ENCODE measurements at places on chromosomes 5 and 9. TPM values are rescaled to one million over a fixed set of nuclear protein-coding genes. Genes with fewer than 3 reads are reported as not detected.

FOXD4L3 gene
- not detected for total RNA-seq

BRINP1 gene
- total RNA-seq, result 1.1 TPM

DNA sequence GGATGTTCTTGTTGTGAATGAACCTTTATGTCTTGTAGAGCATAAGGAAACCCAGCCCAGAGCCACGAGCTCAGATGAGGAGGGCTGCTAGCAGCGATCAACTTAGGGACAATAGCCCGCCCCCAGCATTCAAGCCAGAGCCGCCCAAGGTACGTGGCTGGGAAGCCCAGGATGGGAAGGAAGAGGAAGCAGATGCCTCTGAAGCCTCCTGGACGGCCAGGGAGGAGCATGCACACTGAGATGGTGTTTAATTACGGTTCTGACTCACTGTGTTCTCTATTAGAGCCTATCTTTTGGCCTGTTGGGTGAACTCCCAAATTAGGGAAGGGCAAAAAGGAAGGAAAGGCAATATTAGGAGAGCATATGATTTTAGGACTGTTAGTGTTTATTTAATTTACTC, 75.3 kb downstream of the TJP2 start:
- no peak overlapping the region for H3K4me3 ChIP-seq
- no peak overlapping the region for H3K27ac ChIP-seq
- H3K36me3 ChIP-seq, result peaks cover 96% of the 10 kb centered on the region
- H3K27me3 ChIP-seq, result no peaks in the 10 kb centered on the region
- no peak for DNase-seq

DNA sequence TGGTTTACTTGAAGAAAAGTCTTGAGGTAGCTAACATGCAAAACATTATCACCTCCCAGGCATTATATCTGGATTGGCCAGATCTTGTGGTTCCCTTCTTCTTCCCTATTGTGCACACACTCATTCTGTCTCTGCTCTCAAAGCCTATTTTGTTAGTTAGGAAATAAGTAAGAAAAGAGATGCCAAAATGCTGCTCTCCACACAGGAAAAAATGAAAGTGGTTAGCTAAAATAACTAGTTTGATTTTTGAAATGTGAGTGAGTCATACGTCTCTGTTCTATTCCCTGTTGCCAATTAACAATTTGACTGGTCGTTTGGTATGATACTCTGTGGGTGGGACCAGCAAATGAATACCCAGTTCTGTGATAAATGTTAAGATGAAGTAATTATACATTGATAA, 28.1 kb downstream of the LMNB1 start:
- no peaks in the 10 kb centered on the region for H3K36me3 ChIP-seq
- H3K27me3 ChIP-seq, result no peaks in the 10 kb centered on the region
- peaks cover 5% of the 10 kb centered on the region for H3K4me1 ChIP-seq
- DNase-seq, result no peak
- H3K4me3 ChIP-seq, result no peak overlapping the region

- no peak for DNase-seq
- H3K27me3 ChIP-seq, result no peaks in the 10 kb centered on the region
- H3K4me3 ChIP-seq, result no peak overlapping the region
- no peaks in the 10 kb centered on the region for H3K36me3 ChIP-seq
Observed at GRCh38 chr9:74643303-74643923, 146.3 kb downstream of the RORB start.

BHMT gene
- total RNA-seq, result 1.8 TPM

- H3K4me3 ChIP-seq, result no peak overlapping the region
- no peak for DNase-seq
- H3K36me3 ChIP-seq, result no peaks in the 10 kb centered on the region
- H3K27ac ChIP-seq, result no peak overlapping the region
- H3K4me1 ChIP-seq, result no peaks in the 10 kb centered on the region
Observed at GRCh38 chr5:5560016-5560415, 137.5 kb downstream of the ICE1 start.

DNA sequence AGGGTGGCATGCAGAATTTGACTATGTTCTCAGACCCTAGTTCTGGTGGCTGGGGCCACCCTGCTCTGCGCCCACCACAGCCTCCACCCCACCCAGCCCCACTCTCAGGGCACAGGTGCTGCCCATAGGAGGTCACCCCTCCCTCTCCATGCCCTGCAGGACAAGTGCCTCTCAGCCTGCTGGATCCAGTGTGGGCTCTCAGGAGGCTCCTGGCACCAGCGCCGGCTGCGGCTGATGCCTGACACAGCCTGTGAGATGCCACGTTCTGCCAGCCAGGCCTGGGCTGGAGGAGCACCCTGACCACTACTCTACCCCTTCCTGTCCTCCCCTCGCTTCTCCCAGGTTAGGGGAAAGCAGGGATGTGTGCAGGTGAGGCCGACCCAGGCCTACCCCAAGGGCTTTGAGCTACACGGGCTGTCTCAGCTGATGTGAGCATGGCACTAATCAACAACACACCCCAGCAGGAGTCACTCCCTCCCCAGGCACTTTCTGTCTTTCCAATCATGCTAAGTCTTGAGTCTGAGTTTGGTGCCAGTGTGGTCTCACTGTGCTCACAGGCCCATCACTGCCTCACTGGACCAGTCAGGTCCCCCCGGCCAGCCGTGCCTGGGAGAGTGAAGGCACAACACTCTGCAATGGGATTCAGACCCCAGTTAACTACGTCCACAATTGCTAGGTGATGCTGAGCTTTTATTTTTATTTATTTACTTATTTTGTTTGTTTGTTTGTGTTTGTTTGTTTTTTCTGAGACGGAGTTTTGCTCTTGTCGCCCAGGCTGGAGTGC, 12.1 kb upstream of the BARX1 start:
- H3K4me1 ChIP-seq, result peaks cover 51% of the 10 kb centered on the region
- DNase-seq, result no peak
- peaks cover 7% of the 10 kb centered on the region for H3K36me3 ChIP-seq
- H3K4me3 ChIP-seq, result no peak overlapping the region
- H3K27me3 ChIP-seq, result no peaks in the 10 kb centered on the region

CARD6 gene
- 30.8 TPM for total RNA-seq

GRCh38 chr9:111106202-111106601, 67.9 kb upstream of the LPAR1 start:
- H3K36me3 ChIP-seq, result no peaks in the 10 kb centered on the region
- no peaks in the 10 kb centered on the region for H3K27me3 ChIP-seq
- DNase-seq, result no peak
- no peak overlapping the region for H3K4me3 ChIP-seq
- no peaks in the 10 kb centered on the region for H3K4me1 ChIP-seq

DEPDC1B gene
- not detected for total RNA-seq

GRCh38 chr5:135973323-135974020, 18.7 kb upstream of the LECT2 start:
- H3K36me3 ChIP-seq, result no peaks in the 10 kb centered on the region
- no peaks in the 10 kb centered on the region for H3K4me1 ChIP-seq
- no peak overlapping the region for H3K27ac ChIP-seq
- DNase-seq, result no peak
- peaks cover 11% of the 10 kb centered on the region for H3K27me3 ChIP-seq

DNA sequence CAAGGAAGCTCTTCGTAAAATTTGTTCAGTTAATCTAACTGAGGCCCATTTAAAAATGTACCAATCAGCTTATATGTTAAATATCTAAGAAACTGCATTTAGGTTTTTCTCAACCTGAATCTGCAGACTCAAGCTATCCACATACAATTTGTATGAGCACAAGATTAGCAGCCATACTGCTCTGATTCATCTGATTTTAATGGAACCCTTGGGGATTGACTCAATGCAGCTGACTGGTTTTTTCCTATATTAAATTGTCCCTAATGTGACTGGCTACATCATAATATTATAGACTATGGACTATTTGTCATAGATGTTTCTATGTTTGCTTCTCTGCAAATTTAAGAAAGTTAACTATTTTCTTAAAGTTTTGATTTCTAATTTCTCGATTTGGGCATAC, 451.0 kb upstream of the TUSC1 start:
- H3K27me3 ChIP-seq, result no peaks in the 10 kb centered on the region
- no peaks in the 10 kb centered on the region for H3K36me3 ChIP-seq
- no peaks in the 10 kb centered on the region for H3K4me1 ChIP-seq
- H3K27ac ChIP-seq, result no peak overlapping the region
- no peak overlapping the region for H3K4me3 ChIP-seq
- no peak for DNase-seq

GRCh38 chr5:159695741-159696294, 220.5 kb upstream of the ADRA1B start:
- no peak overlapping the region for H3K27ac ChIP-seq
- DNase-seq, result no peak
- no peaks in the 10 kb centered on the region for H3K27me3 ChIP-seq
- no peaks in the 10 kb centered on the region for H3K4me1 ChIP-seq
- H3K4me3 ChIP-seq, result no peak overlapping the region

- H3K27me3 ChIP-seq, result no peaks in the 10 kb centered on the region
- no peak overlapping the region for H3K27ac ChIP-seq
Observed at GRCh38 chr5:8813180-8813579, 732.7 kb downstream of the SEMA5A start.

NR2F1-AS1 gene
- total RNA-seq, result 40.8 TPM

GRCh38 chr9:135440620-135441019, 39.0 kb upstream of the PPP1R26 start:
- no peaks in the 10 kb centered on the region for H3K27me3 ChIP-seq
- peaks cover 27% of the 10 kb centered on the region for H3K4me1 ChIP-seq
- no peak overlapping the region for H3K27ac ChIP-seq
- peak; percentile 35 for DNase-seq

PCDHA6 gene
- not detected for total RNA-seq

IFNK gene
- not detected for total RNA-seq

NPR2 gene
- total RNA-seq, result 7.9 TPM

GRCh38 chr5:29382780-29383179, 1810.7 kb upstream of the CDH6 start:
- H3K4me3 ChIP-seq, result no peak overlapping the region
- no peaks in the 10 kb centered on the region for H3K36me3 ChIP-seq
- no peaks in the 10 kb centered on the region for H3K4me1 ChIP-seq
- H3K27ac ChIP-seq, result no peak overlapping the region
- no peaks in the 10 kb centered on the region for H3K27me3 ChIP-seq
- no peak for DNase-seq

DNA sequence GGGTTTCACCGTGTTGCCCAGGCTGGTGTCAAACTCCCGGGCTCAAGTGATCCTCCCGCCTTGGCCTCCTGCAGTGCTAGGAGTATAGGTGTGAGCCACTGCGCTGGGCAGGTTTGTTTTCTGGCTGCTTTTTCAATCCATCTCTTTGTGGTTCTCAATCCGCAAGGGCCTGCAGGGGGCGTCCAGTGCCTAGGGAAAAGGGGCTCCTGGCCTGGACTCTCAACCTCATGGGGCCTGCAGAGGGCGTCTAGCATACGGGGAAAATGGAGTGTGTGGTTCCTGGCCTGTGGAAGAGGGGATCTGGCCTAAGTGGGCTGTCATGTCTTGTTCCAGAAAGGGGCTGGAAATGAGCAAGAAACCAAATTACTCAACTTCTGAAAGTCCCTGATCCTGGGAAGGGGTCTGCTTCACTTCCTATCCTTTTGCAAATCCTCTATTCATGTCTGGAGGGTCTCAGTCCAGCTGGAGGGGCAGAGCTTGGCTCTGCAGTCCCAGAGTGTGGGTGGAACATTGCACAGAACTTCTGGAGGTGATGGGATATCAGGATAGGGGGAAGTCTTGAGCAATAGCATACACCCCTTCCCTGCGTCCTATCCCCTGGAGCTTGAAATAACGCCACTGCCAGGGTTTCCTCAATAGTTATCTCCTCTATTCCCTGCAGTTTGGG, 12.7 kb upstream of the CCL27 start:
- peaks cover 2% of the 10 kb centered on the region for H3K36me3 ChIP-seq
- no peaks in the 10 kb centered on the region for H3K27me3 ChIP-seq
- no peak overlapping the region for H3K4me3 ChIP-seq
- no peaks in the 10 kb centered on the region for H3K4me1 ChIP-seq
- H3K27ac ChIP-seq, result no peak overlapping the region

GRCh38 chr5:140630292-140631035, 2.5 kb downstream of the CD14 start:
- peaks cover 7% of the 10 kb centered on the region for H3K4me1 ChIP-seq
- H3K4me3 ChIP-seq, result no peak overlapping the region
- no peak for DNase-seq
- no peak overlapping the region for H3K27ac ChIP-seq
- H3K36me3 ChIP-seq, result no peaks in the 10 kb centered on the region
- H3K27me3 ChIP-seq, result no peaks in the 10 kb centered on the region

DNA sequence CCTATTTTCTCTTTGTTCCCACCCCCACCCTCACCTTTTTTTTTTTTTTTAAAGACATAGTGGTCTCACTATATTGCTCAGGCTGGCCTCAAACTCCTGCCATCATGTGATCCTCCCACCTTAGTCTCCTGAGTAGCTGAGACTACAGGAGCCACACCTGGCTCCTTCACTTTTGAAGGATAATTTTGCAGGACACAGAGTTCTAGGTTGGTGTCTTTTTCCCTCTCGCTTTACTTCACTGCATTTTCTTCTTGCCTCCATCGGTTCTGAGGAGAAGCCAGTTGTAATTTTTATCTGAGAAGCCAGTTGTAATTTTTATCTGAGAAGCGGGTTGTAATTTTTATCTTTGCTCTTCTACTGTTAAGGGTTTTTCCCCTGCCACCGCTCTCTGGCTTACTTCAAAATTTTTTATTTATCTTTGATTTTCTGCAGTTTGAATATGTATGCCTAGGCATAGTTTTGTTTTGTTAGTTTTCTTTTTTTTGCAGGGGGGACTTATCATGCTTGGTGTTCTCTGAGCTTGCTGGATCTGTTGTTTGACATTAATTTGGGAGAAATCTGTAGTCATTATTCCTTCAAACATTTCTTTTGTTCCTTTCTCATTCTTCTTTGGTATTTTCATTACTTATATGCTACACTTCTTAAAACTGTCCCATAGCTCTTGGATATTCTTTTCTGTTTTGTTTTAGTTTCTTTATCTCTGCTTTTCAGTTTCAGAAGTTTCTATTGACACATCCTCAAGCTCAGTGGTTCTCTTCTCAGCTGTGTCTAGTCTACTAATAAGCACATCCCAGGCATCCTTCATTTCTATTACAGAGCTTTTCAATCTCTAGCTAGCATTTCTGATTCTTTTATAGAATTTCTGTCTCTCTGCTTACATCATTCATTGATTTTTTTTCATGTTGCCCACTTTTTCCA, 148.2 kb upstream of the CHD1 start:
- no peak overlapping the region for H3K4me3 ChIP-seq
- no peaks in the 10 kb centered on the region for H3K27me3 ChIP-seq
- H3K27ac ChIP-seq, result no peak overlapping the region
- H3K4me1 ChIP-seq, result no peaks in the 10 kb centered on the region
- DNase-seq, result no peak

DNA sequence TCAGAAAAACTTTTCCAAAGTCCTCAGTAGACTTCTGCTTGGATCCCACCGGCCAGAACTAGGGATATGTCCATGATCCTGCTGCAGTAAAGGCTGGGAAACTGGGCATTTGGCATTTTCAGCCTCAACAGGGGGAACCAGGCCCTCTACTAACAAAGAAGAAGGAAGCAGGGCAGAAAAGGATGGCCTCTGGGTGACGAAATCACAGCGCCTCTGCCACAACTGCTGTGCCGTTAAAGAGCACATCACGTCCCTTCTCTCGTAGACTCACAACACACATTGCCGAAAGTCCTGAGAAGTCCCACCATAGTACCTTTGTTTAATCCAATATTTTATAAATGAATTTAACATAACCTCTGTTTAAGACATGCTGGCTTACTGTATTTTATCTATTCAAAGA, 10.4 kb upstream of the AFAP1L1 start:
- H3K4me3 ChIP-seq, result no peak overlapping the region
- peaks cover 37% of the 10 kb centered on the region for H3K27me3 ChIP-seq
- no peak for DNase-seq
- no peaks in the 10 kb centered on the region for H3K4me1 ChIP-seq
- H3K36me3 ChIP-seq, result no peaks in the 10 kb centered on the region

DAPK1 gene
- 63.0 TPM for total RNA-seq

All from stomach (tissue), 19 donors.